Activated CD4-positive, alpha-beta T cell treated with anti-CD3 and anti-CD28 coated beads for 1 hour (primary cell): ENCODE measurements at places on chromosomes 12 and 14.

DNA sequence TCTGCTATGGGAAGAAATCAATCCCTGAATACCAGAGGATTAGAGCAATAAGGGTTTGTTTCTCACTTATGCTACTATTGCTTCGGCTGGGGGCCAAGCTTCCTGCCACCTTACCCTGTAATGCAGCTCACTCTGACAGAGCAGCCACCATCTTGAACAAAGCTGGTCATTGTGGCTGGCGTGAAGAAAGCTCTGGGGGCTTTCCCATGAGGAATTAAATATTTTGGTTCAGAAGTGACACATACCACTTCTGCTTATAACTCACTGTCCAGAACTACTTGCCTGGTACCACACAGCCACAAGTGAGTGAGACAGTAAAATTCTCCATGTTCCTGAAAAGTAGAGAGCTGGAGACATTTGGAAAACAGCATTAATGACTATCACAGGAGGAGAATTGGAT lies 82.6 kb downstream of the GALNT8 start:
- no peak for DNase-seq

GRCh38 chr12:132178801-132179401 lies 34.6 kb downstream of the NOC4L start:
- no peak for DNase-seq

DNA sequence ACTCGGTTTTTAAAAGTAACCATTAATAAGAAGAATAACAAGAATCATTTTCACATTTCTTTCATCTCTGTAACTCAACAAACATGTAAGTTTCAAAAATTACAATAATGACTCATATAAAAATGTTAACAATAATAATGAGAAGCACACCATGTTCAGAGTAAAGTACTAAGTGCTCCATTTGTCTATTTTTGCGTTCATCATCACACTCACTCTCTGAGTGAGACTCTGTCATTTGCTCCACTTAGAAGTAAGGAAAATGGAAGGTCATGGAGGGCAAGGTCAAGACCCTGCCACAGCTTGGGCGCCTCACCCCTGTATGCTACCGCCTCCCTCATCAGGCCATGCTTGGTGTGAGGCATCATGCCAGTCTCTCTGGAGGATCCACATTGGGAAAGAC lies 129.9 kb downstream of the TMEM30B start:
- DNase-seq: no peak

- DNase-seq: no peak
These were observed 125.0 kb upstream of the CCND2 start for GRCh38 chr12:4148418-4149056.
